Stimulated activated CD8-positive, alpha-beta memory T cell treated with anti-CD3 and anti-CD28 coated beads, Interleukin-2, amount 100 ng/mL, for 1 hour (primary cell): ENCODE measurements at places on chromosomes 16 and 17.

GRCh38 chr16:67672739-67673662 lies 6.4 kb downstream of the C16orf86 start:
- DNase-seq, result no peak

DNA sequence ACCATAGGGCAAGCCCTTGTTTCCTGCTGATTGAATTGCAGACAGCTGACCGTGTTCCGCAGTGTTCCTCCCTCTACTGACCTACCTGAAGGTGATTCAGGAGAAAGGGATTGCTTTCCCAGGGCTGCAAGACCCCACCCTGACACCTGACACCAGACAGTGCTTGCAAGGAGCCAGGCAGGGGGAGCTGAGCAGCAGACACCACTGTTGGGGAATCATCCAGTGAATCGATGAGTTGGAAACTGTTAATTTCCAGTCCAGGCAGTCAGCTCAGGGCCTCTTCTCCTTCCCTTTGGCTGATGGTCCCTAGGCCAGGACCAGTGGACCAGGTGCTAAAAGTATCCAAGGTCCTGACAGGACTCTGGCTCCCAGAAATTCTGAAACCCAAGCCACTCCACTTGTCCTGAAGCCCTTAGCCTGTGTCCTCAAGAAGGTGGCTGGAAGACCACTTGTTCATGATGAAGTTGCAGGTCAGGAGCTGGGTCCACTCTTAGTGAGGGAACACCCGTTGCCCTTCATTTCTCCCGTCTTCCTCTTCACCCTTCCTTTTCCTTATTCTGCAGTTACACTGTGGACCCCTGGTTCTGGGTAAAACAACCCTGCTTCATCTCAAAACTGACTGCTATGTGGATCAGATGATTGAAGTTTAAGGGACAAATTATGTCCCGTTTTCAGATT lies 9.5 kb upstream of the UNK start:
- DNase-seq, result no peak

DNA sequence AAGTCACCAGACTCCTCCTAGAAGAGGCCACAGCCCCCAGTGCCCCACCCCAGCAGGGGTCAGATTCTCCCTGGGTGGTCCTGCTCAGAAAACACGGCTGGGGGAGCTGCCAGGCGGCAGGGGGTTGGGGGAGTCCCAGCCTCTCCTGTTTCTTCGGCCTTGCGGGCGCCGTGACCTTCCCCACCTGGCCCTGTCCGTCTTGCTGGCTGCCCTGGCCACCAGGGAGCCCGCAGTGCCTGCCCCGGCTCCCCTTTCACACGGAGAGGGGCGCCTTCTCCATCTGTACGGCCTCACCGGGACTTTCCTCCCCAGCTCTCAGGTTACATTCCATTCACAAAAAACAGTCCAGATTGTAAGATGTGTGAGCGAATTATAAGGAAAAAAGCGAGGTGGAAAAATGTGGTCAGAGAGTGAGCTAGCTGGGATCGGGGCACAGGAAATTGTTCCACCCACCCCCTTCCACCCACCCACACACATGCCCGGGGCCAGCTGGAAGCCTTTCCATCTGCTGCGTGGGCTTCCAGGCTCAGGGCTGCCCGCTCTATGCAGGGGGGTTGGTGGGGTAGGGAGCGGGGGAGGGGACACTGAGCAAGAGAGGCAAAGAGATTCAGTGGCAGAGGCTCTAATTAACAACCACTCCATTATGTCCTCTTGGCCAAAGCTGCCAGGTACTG lies 14.6 kb upstream of the CIBAR2 start:
- no peak for DNase-seq

- DNase-seq, result no peak
These were observed 31.8 kb downstream of the HNF1B start for GRCh38 chr17:37713028-37713431.

DNA sequence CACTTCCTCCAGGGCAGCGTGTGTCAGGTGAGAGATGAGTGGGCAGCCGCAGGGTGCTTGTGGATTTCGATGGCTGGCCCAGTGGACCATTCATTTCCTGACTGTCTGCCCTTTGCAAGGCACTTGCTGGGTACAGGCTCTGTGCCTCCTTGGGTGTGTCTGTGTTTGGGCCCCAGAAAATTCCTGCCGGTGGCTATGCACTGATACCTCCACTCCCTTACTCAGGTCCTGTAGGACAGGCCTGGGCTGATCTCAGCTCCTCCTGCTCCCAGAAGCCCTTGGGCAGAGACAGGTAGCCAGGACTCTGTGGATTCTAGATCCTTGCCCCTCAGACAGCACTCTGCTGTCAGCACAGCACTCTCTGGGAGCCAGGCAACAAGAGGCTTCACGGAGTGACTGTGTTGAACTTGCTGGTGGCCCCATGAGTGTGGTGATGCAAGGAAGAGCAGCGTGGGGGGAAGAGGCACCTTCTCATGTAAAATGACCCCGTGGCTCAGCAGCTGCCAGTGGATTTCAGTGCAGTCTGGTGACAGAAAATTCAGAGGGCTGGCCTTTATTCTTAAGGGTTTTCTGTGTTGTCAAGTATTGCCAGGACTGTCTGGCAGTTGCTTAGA lies 29.0 kb downstream of the PGS1 start:
- no peak for DNase-seq

GRCh38 chr17:45115871-45116270 lies 16.4 kb downstream of the PLCD3 start:
- DNase-seq, result no peak
